MM.1S (cell line): ENCODE measurements at places on chromosomes 13 and 19.

DNA sequence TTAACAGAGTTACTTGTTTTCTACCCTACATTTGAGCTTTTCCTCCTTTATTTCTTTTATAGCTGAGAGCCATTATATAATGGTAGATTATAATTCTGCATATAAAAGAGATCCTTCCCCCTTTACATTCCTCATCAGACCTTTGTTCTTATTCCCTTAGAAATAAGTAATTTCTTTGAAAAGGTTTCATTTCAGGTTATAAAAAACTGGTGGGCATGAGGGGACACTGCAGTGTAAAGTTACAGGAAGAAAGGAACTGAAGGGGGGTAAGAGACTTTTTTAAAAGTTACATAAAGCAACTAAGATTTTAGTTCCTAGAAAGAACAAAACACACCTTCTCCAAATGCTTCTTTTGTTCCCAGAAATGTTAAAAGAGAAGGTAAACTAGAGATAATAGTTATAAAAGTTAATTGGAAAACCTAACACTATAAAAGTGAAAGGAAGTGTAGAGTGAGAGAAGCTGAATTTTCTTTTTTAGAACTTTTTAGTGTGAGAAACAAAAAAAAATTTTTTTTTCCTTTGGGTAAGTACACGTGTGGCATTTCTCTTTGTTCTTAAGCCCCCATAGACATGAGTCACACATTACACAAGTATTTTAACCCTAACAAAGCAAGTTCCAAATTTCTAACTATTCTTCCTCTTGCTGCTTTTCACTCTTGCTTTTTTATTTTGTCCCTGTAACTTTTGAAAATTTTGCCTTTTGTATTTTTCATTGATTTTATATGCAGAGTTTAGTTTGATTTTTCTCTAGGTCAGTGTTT lies 106.4 kb upstream of the MLNR start:
- no peak for DNase-seq

- DNase-seq, result no peak
These were observed 13.8 kb downstream of the CABP5 start for GRCh38 chr19:48030073-48030472.

GRCh38 chr13:108044954-108045353 lies 170.4 kb downstream of the LIG4 start:
- DNase-seq, result no peak

- no peak for DNase-seq
These were observed 87.0 kb downstream of the MAB21L1 start for GRCh38 chr13:35389535-35389934.

DNA sequence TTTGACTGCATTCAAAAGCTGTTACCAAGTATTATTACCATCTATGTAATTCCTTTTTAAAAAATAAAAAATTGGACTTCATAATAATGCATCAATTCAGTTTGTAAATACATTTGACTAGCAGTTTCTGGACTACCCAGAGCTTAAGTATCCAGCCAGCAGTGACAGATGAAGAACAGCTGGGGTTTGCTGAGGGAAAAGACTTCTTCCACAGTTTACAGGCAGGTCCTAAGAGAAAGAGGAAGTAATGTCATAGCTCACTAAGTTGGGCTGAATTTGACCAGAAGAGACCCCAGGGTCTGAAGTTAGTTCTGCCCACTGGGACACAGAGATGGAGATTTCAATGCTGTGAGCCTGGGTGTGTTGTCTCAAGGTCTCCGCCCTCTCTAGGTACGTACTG lies 96.4 kb downstream of the MBNL2 start:
- DNase-seq, result no peak

DNA sequence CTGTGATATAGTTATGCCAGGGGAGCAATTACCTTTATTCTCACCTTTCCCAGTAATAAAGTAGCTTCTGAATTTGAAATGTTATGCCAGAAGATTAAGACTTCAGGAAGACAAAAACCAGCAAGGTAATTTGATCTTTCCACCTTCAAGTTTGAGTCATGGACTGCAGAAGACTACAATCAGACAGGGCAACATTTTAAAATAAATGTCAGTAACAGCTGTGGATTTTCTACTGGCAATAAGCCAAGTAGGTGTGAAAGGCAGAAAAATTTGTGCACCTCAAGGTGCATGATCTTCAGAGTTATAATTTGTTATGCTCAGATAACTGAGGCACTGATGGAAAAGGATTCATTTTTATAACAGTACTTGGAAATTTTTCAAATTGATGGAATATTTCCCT lies 54.9 kb downstream of the SLITRK1 start:
- DNase-seq, result peak; percentile 44

GRCh38 chr19:50003810-50004419 lies 21.3 kb downstream of the VRK3 start:
- DNase-seq, result peak; percentile 66

- no peak for DNase-seq
These were observed 18.5 kb downstream of the CYP2A6 start for GRCh38 chr19:40831502-40832430.

DNA sequence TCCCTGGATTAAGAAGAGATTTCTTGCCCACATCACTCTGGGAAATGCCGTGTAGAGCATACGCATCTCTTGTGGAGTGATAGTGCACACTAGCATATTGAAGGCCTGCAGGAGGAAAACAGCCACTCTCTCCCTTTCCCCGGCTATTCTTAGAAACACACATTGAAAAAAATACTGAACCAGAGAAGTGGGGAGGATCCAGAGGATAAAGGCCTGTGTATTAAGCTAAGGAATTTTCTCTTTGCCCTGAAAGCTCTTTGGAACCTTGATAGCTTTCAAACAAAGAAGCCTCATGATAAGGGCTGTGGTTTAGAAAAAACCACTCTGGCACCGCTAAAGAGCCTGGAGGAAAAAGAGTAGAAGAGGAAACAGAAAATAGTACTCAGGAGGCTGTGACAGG lies 386.1 kb upstream of the NBEA start:
- DNase-seq, result no peak

DNA sequence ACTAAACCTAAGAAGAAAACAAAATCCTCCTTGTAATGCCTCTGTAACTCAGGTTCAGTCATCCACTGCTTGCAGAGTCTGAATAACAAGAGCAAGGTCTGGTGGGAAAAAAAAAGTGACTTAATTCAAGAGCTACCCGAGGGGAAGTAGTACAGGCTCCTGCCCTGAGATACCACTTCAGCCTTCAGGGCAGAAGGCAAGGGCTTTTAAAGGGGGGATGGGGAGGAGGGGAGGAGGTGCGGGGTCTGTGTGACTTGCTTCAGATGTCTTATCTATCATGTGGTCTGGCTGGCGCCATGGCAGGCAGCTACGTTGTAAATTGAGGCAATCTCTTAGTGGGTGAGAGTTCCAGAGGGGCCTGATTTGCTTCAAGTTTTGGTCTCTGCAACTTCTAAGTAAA lies 66.7 kb downstream of the LRRC63 start:
- DNase-seq, result no peak

DNA sequence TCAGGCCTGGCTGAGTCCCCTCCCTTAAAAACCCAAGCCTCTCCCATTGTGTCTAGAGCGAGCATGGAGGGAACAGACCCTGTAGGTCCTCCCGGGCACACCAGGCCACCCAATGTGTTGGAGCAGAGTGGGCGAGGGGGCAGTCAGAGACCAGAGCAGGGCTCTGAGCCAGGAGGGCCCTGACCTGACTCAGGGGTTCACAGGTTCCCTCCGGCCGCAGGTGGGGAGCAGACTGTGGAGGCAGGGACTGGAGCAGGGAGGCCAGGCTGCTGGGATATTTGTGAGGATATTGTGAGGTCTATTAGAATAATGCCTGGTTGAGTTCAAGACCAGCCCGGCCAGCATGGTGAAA lies 1.6 kb upstream of the TYROBP start:
- DNase-seq, result no peak

DNA sequence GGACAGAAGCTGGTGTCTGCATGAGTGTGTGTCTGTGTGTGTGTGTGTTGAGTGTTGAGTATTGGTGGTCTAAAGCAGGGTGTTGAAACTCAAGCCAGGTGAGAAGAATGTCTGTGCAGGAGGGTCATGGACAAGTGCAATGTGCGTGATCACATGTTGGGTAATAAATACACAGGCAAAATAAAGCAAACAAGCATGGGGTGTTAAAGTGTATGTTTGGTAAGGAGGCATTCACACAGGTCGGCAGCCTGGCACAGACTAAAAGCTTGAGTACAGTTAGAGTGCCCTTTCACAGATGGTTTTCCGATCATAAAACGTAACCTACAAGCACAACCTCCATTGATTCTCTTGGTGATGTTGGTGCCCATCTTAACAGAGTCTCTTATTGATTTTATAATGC lies 476.9 kb upstream of the KLHL1 start:
- no peak for DNase-seq

DNA sequence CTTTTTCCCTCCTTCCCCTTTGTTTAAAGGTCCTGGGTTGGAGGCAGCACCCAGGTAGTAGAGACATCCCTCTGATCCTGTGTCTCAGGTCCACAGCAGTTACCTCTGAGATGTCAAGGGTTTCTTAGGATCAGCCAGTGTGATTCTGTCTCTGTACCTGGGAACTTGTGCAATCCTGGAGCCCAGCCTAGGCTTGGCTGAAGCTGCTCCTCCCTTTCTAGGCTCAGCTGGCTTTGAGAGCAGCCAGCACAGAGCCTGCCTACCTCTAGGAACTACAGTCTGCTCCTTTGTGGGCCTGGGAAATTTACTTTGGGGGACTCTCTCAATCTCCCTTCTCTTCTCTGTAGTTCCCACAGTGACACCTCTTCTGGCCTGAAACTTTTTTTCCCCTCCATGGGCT lies 171.6 kb downstream of the MTUS2 start:
- DNase-seq, result no peak

DNA sequence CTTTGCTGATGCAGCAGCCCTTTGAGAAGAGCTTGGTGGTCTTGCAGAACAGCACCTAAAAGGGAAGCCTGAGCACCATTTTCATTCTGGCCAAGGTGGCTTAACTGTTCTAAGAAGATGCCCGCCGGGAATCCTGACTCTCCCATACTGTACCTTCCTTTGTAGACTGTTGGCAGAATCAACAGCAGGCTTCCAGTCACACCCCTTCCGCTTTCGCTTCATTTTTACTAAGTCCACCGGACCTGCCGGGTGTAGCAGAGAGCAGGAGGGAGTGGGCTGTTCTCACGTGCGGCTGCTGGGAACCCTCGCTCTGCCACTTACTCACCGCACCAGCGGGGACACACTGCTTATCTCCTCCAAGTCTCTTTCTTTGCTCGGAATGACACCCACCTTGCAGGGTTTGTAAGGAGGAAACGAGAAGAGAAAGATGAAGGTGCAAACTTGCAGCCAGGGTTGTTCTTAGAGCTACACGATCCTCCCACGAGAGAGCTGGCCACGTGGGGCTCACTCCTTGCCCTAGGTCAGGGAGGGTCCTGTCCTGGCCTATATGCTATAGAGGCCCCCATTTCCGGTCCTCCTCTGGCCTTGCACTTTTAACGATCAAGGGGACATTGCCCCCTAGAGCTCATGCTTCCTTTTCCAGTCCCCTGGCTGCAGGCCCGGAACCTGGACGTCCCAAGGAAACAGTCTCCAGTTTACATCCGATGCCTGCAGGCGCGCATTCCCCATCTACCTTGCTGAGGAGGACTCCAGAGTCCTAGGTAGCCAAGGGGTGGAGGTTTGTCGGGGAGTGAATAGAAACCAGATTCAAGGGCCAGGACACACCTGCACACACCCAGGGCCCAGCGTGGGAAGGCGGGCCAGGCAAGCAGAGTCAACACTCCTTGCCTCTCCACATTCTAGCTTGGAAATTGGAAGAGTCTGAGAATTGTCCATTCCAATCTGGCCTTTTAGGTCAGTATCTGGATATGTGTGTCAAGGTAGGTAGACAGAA lies 453.6 kb downstream of the IRS2 start:
- peak; percentile 25 for DNase-seq

- no peak for DNase-seq
These were observed 154.2 kb downstream of the LHFPL6 start for GRCh38 chr13:39448834-39449233.

DNA sequence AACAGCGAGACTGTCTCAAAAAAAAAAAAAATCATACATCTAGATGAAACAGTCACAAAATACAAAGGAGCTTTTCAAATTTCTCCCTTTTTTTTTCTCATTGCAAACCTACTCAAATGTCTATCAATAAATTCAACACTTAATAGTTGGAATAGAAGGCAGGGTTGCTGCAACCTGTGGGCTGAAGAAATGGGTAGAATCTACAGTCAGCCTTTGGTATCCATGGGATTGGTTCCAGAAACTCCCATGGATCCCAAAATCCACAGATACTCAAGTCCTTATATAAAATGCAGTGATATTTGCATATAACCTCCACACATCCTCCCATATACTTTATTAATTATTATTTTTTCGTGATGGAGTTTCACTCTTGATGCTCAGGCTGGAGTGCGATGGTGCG lies 14.7 kb downstream of the FBXO27 start:
- no peak for DNase-seq

DNA sequence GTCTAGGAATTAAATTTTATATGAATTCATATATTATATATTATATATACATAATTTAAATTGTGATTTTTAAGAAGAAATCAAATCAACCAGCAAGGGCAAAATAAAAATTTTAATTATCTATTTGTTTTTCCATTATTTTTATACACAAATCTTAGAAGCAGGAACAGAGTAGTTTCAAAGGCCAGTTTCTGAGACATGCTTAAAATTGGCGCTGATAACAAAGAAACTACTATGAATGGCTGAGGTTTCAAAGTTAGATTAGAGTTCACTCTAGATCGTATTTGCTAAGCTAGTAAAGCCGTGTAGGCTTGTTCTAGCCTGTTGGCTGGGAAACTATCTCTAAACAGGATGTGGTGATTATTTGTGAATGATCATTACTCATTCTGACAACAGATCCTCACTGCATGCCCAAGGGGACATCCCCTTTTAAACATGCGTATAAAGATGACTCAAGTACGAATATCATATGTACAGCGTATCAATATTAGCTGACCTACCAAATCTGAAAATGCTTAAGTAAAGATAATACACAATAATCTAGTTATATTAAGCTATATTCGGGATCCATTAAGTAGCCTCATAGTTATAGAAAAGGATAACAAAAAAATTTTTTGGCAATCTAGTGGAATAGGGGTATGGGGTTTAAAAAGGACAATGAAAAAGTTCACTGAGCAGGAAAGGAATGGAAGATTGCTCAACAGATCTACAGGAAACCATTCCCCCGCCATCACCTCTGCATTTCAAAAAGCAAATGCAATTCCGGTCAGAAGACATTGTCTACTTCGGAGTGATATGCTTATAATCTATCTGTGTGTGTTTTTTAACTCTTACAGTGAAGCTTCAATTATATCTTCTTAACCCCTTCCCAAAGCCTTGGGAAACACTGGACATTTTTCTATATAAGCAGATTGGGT lies 150.1 kb downstream of the SHISA2 start:
- no peak for DNase-seq

- DNase-seq, result no peak
These were observed 3.3 kb downstream of the ZNF414 start for GRCh38 chr19:8510589-8511115.

GRCh38 chr13:100565286-100565685 lies 23.3 kb downstream of the GGACT start:
- peak; percentile 53 for DNase-seq

DNA sequence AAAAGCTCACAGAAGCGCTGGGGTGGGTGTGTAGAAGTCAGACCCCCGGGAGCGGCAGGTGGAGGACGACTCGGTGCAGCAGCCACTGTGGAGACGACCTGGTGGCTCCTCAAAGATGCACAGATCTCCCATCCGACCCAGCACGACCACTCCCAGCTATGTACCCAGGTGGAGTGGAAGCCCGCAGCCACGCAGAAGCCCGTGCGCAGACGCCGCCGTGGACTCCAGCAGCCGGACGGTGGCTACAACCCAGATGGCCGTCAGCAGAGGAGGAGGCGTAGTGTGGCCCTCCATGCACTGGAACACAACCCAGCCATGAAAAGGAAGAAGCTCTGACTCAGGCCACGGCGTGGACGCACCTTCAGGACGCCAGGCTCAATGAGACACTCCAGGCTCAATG lies 21.7 kb downstream of the CSNK1G2 start:
- DNase-seq, result no peak
